Foreskin melanocyte (primary cell): ENCODE measurements at places on chromosomes 1 and 21.

DNA sequence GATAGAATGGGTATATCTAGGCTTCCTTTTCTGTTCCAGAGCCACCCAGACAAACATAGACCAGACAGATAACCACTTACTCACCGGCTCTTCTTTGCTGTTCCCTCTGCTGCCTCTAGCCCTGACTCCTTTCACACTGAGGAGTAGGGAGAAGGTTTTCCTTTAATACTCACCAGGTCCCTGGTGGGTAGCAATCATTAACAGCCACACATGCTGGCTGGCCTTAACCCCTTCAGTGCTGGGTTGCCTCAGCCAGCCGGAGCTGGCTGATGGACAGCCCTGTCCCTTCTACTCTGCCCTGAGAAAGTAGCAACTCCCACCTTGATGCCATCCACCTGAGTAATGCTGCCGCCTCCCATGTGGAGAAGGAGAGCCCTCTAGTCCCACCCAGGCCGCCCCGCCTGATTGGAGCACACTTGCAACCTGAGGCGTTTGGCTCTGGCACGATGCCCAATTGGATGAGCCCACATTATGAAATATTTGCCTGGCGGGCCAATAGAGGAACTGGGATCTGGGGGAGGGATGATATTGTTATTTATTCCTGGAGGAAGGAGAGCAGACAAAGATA, 71.6 kb downstream of the PLEKHA6 start:
- no peak for DNase-seq

DNA sequence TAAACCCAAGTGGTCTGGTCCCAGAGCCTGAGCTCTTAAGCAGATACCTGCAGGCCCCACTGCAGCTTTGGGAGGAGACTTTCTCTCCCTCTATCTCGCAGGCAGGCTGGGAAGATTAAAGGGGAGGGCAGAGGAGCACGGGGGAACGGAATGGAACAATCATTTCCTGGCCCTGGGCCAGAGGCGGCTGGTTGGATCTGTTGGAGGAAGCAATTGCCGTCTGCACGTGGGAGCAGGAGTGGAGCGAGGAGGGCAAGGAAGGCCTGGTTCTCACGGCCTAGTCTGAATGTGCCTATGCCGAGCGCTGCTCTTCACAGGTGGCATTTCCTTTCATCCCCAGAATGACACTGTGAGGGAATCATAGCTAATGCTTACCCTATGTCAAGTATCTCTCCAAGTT, 23.7 kb downstream of the NKAIN1 start:
- DNase-seq = peak; percentile 13

DNA sequence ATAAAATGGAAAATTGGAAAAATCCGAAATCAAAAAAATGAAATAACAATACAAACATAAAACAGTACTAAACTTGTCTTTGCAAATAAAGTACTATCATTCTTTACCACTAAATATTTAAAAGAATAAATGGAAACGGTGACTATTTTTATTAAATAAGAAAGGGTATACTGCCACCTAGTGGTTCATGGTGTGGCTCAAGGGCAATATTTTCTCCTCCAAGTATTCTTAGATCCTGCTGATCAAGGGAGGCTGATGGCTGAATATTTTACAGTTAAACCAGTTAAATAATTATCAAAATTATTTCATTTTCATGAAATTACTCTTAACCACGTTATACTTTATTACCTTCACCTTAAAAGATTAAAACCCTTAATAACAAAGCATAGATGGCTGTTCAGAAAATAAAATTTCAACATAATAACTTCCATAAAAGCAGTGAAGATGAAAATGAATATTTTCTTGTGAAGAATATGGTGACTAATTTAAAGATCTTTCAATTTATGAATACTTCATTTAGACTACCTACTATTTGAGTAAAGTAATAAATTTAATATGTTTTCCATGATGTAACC, 1793.9 kb downstream of the NCAM2 start:
- DNase-seq = peak; percentile 17

- peak; percentile 74 for DNase-seq
Measured at GRCh38 chr1:160169553-160170399, 18.4 kb downstream of the ATP1A4 start.

DNA sequence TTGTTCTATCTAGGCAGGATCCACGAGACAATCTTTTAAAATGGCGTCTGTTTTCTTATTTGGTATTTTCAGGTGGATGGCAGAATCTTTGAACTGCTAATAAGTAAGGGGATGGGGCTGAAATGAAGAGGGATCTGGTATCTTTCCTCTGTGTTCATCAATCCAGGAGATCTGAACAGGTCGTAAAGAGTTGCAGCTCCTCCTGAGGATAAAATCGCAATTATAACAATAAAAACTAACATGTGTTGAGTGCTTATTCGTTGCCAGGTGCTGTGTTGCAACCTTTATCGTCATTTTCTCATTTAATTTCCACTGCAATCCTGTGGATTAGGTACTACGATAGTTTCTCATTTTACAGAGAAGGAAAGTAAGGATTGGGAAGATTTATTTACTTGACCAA, 134.6 kb upstream of the DPYD start:
- DNase-seq = no peak

DNA sequence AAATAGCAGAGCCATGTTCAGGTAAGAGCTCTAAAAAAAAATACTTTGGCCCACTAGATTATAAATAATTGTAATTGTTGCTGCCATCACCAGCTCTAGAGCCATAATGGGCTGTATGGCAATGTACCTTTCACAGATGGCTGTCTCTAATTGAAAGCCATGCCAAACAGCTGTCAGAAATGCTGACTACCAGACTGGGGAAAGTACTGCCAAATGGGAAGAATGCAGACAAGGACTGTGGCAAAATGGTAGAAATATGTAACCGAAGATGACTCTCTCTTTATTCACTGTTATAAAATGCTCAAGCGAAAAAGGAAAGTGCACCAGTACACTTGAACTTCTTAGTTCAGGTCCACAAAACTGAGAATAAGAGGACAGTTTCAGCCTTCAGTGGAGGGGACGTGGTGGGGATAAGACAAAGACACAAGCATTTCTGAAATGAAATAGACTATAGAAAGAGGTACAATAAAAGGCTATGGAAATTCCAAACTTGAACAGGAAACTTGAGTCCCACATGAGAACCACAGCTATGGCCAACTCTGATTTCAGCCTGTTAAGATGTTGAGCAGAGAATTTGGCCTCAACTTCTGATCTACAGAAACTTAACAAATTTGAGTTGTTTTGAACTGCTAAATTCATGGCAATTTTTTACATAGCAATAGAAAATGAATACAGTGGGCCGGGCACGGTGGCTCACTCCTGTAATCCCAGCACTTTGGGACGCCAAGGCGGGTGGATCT, 46.5 kb upstream of the LPGAT1 start:
- DNase-seq = no peak

GRCh38 chr1:74731399-74732052, 1.3 kb downstream of the CRYZ start:
- DNase-seq = no peak

- no peak for DNase-seq
Measured at GRCh38 chr1:224727351-224728289, 111.5 kb downstream of the CNIH3 start.

- DNase-seq = no peak
Measured at GRCh38 chr1:85224734-85225623, 24.2 kb upstream of the SYDE2 start.

GRCh38 chr1:12294076-12294475, 64.2 kb downstream of the VPS13D start:
- no peak for DNase-seq

DNA sequence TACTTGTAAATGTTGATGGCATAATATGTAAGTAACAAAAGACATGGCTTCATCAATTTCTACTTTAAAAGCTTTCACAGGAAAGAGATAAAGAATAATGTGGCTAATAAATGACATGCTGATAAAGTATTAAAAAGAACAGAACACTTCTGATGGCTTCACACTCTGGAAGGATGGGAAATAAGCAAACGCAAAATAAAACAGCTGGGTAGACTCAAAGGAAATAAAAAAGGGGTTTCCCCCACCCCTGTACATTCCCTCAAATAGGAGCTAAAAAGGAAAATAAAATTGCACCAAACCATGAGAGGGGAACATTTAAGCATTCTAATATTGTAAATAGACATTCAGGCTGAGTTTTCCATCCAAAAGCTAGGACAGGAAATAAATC, 27.0 kb upstream of the DYRK1A start:
- DNase-seq = no peak

GRCh38 chr1:66739401-66740157, 12.7 kb upstream of the DYNLT5 start:
- no peak for DNase-seq

- peak; percentile 26 for DNase-seq
Measured at GRCh38 chr1:70672442-70672888, 261.4 kb downstream of the CTH start.

DNA sequence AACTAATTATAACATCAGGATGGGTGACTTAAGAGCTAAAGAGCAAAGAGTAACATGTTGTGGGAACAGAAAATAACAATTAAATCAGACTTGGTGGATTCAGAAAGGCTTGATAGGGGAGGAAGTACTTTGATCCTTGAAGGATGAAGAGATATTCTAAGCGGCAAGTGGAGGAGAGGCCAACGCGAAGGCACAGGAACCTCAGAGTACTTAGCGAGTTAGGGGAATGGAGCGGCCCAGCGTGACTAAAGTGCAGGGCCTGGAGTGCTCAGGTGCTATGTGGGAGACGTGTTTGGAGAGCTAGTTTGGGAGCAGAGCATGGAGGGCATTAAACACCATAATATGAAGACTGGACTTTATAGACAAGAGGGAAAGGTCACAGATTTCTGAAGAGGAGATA, 64.3 kb downstream of the ADCY10 start:
- DNase-seq = no peak

DNA sequence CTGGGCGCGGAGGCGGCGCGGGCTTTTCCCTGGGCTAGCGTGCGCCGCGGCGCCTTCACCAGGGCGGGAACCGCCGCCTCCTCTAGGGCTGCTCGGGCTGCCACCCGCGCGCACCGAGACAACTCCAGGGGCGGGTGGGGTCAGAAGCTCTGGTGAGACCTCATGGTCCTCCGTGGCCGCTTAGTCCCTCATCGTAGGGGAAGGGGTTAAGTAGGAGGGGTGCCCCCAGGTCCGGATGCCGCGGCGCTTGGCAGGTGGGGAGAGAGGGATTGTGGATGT, 559 bp downstream of the SERTAD4 start:
- no peak for DNase-seq

- DNase-seq = no peak
Measured at GRCh38 chr1:60942291-60942690, 140.1 kb upstream of the NFIA start.

DNA sequence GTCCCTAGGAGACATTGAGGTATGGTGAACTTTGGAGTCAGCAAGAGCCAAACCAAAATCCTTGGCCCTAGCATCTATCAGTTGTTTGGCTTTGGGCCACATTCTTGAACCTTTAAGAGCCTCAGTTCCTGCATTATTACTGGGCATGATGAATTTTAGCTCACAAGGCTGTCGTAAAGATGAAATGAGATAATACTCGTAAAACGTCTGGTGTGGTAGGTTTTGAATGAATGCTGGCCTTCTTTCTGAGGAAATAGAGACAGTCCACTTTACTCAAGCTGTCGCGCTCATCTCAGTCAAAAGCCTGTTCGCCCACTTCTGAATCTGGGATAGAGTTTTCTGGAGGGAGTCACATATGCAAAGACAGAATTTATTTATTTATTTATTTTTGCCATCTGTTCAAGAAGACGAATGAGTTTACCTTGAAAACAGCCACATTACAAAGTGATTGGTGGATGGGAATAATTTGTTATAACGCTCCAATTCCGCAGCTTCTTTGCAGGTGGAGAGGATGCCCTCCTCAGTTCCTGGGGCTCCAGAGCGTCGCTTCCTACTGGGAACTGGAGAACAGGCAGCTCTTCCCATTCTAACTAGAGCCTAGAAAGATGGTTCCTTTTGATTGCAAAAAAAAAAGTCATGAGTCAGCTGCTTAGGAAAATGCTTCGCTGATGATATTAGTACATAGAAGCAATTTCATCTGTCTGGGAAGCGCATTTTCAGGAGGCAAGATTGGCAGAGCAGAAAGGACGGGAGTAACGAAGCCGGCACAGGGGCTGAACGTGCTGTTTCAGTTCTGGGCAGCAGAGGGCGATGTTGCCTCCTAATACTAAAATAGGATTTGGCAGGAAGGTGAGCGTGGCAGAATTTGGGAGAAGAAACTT, 49.9 kb upstream of the CYP2J2 start:
- peak; percentile 44 for DNase-seq

GRCh38 chr1:64922336-64922735, 44.0 kb downstream of the JAK1 start:
- DNase-seq = no peak

GRCh38 chr1:224607188-224608148, 8.6 kb upstream of the CNIH3 start:
- DNase-seq = no peak

- DNase-seq = peak; percentile 60
Measured at GRCh38 chr1:153977250-153978240, at the start of gene JTB. JTB (minus strand) TSS chr1:153977674; CDS start chr1:153977252, 422 bp downstream.

GRCh38 chr21:14616380-14617039, 70.4 kb upstream of the SAMSN1 start:
- DNase-seq = no peak

DNA sequence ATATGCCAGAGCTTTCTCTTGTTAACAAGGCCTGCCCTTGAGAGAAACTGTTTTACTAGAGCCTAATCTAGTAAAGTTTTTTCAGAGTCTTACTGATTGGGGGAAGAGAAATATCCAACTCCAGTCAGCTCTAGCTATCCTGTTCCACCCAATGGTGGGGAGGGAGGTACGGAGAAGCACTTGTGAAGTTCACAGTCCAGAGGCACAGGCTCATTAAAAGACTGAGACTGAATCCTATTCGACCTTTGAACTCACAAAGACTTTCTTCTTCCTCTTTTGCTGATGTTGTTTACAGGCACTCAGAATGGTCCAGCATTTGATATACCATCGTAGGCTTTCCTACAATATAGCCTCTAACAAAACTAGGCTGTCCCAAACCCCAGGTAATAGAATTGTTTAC, 15.5 kb upstream of the SFT2D2 start:
- no peak for DNase-seq

GRCh38 chr1:180462102-180462501, 40.3 kb downstream of the ACBD6 start:
- no peak for DNase-seq

DNA sequence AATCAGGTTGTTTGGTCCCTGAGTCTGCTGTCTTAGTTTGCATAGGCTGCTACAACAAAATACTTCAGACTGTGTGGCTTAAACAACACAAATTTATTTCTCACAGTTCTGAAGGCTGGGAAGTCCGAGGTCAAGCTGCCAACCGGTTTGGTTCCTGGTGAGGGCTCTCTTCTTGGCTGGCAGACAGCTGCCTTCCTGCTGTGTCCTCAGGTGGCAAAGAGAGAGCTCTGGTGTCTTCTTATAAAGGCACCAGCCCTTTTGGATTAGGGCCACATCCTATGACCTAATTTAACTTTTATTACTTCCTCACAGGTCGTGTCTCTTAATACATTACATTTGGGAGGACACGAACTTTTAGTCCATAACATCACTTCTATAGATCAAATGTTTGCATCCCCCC, 89.6 kb upstream of the CD34 start:
- DNase-seq = no peak

GRCh38 chr1:83883979-83884378, 115.0 kb downstream of the TTLL7 start:
- no peak for DNase-seq

DNA sequence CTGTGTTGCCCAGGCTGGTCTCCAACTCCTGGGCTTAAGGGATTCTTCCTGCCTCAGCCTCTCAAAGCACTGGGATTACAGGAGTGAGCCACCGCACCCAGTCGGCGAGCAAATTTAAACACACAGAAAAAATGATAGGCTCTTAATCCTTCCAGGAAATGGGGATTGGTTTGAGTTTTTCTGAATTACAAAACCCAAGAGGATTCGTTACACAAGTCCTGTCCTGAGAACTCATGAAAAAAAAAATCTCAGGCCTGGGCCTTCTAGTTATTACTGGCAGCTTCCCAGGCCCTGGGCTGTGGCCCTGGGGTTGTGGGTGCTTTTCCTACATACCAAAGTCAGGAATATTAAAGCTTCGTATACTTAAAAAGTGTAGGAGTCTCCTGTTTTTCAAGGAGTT, 6.3 kb upstream of the IFNGR2 start:
- no peak for DNase-seq
